ENCODE measurements at places on chromosomes 1 and 21.
A peak's percentile ranks its signal among the peaks of the same experiment; 100 is the strongest.

GRCh38 chr21:28550057-28550825 is 442.4 kb downstream of the LTN1 start:
- no peak for DNase-seq

- DNase-seq: peak; percentile 24
Measured at GRCh38 chr1:21814241-21814918, 2.3 kb downstream of the LDLRAD2 start.

DNA sequence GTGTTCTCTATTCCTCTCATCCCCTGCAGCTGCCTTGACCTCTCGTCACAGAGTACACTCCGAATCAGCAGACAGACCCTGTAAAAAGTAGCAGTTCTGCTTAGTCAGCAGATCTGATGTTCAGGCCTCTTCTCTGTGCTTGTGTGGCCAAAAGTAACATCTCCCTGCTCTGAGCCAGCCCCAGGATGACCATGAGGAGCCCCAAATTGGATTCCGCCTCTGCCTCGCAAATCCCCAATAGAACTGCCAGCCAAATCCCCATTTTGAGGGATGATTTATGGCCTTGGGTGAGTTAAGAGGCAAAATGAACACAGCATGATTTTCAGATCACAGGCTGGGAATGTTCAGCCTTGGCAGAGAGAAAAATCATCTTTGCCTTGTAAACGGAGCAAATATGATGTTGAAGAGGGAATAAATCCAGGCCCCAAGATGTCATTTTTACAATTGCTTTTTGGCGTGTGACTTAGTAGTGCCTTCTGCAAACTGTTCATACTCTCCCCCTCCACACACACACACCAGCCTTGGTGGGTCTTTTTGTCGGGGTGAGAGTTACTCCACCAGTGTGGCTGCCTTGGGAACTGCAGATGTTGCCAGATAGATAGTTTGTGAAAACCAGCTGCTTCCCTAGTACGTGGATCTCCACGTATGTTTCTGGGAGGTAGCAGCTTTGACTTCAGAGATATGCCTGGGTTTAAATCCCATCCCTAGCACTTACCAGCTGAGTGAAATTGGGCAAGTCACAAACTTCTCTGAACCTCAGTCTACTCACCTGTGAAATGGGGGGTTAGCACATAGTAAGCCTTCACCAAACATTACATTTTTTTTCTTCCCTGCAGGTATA is 77.8 kb downstream of the MAN1C1 start:
- no peak for DNase-seq

DNA sequence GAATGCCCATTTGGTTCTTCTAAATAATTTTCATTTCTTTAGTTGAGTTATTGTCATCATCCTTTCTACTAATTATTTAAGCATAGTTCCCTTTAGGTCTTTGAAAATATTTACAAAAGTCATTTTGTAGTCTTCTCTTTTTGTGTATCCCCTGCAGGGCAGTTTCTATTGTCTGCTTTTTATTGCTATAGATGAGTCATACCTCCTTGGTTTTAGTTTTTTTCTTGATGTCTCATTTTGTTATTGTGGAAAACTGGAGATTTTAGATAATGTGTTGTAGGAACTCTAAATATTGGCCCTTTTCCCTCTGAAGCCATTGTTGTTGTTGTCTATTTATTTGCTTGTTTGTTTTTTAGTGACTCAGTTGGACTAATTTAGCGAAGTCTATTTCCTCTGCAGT is 387.9 kb downstream of the NUF2 start:
- no peak for DNase-seq

- DNase-seq: no peak
Measured at GRCh38 chr1:64171797-64172281, 31.6 kb upstream of the UBE2U start.

DNA sequence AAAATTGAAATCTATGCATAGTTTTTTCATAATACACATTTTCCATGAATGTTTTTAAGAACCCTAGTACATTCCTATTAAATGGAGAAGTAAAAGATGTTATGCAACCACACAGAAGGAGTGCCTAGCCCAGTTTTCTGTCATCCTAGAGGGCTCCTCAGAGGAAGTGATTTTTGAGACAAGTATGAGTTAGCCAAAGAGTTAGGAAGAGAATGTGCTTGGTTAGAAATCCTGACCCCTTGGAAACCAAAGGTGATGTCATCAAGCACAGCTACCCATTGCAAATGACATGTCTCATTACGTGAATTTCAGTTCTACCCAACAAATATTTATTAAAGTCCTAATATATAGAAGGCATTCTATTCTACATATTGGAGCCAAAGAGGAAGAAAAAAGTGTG is 88.9 kb upstream of the TNFSF4 start:
- DNase-seq: no peak

DNA sequence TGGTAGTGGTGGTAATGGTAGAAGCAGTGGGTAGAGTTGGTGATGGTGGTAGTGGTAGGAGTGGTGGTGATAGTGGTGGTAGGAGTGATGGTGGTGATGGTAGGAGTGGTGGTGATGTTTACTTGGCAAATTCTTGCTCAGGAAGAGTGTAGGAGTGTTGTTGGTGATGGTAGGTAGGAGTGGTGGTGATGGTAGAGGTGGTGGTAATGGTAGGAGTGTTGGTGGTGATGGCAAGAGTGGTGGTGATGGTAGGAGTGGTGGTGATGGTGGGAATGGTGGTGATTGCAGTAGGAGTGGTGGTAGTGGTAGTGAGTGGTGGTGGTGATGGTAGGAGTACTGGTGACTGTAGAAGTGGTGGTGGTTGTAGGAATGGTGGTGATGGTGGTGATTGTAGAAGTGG is 106.5 kb downstream of the DISC1 start:
- no peak for DNase-seq

- peak; percentile 73 for DNase-seq
Measured at GRCh38 chr1:205313563-205314308, 7.8 kb downstream of the NUAK2 start.

DNA sequence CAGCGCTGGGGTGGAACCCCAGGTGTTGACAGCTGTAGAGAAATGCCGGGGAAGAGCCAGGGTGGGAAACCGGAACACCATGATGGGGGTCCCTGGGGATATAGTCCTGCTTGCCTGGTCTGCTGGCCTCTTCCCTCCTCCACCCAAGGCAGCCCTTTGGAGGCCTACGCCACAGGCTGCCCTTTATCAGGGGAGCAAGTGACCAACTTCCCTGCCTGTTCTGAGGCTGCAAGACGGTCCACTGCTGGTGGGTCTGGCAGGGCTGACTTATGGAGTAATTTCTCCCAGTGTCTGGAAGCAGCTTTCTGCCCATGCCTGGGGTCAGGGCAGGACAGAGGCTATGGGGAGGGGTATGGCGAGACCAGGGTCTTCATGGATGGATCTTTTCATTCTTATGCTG is 50.8 kb upstream of the EDN2 start:
- DNase-seq: no peak

GRCh38 chr1:56034222-56034621 is 545.1 kb downstream of the PLPP3 start:
- DNase-seq: no peak

GRCh38 chr1:160741092-160741501 is 2.0 kb downstream of the SLAMF7 start:
- DNase-seq: no peak

- no peak for DNase-seq
Measured at GRCh38 chr1:41534181-41535076, 49.9 kb upstream of the EDN2 start.

GRCh38 chr1:28123461-28123961 is 35.1 kb upstream of the EYA3 start:
- DNase-seq: no peak

DNA sequence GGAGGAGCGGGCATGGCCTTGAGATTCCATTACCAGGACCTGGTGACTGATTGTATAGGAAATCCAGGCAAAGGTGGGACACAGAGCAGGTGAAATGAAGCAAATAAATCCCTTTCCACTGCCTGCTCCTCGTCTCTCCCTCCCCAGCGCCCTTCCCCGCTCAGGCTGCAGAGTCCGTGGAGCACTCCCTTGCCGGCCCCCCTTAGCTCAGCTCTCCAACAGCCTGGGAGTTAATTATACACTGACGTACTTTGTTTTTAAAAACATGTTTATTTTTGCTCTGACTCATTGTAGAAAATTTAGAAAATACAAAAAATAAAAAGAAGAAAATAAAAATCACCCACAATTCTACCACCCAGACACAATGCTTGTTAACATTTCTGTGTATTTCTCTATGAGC is 61.7 kb downstream of the LGR6 start:
- DNase-seq: no peak

GRCh38 chr1:145927916-145928643 is 796 bp upstream of the RBM8A start:
- no peak for DNase-seq

DNA sequence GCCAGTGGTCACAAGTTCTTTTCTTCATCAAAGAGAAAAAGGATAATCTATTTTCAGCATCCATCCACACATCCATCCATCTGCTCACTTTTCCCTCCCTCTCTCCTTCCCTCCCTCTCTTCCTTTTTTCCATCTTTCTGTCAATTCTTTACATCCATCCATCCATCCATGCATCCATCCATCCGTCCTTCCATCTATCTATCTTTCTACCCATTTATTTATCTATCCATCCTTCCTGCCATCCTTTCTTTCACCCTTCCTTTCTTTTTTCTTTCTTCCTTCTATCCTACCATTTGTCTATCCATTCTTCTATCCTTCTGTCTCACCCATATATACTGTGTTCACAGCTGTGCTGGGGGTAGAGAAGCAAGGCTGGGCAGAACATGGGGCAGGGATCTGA is 212.4 kb upstream of the GALNT2 start:
- DNase-seq: no peak

DNA sequence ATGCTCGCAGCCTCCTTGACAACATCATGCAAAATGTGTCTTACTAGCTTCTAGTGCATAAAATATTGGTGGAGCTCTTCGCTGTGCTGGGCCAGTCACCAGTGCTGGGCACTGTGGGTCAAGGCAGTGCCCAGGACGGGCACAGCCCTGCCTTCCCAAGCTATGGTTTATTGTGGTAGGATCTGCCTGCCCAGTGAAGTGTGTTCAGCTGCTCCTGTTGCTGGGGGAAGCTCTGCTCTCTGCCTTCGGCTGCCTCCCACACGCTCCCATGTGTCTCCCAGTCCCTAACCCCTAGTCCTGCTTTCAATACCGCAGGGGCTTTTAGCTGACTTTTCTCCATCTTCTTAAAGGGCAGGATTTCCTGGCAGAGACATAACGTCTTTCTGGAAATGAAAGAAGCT is 15.7 kb downstream of the EPHX1 start:
- no peak for DNase-seq

GRCh38 chr1:77548285-77548684 is 134.2 kb downstream of the ZZZ3 start:
- DNase-seq: no peak

DNA sequence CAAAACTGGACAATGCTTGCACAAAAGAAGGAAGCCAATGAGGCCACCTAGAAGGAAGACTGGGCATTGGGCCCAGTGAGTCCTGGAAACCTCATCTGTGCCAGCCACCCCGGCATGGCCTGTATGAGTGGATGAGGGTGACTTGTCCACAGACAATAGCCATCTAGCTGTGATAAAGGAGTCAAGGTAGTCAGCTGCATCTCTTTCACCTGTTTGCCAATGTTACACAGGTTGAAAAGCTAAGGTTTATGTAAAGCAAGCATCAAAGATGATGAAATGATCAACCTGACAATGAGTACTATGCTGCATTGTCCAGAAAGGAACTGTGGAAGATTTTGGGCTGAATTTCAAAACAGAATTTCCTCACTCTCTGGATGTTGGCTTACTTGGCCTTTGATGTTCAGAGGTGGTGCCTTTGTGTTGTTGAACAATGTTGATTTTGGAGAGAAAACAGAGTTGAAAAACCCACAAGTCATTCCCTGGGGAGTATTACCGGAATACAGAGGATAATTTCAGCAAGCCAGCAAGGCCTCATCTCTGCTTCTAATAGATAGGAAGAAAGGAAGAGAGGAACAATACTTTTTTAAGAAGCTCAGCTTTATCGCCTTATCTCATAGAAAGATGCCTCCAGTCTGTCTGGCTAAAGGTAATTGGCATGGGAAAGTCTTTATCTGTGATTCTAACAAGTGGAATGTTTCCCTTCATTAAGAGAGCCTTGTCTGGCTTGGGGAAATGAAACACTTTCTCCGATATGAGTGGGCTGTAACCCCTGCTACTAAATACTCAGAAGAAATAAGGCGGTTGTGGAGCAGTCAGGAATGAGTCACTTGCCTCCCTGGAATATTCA is 11.4 kb upstream of the SELE start:
- no peak for DNase-seq

- DNase-seq: no peak
Measured at GRCh38 chr1:115182012-115182715, 92.9 kb upstream of the TSPAN2 start.

GRCh38 chr1:65044411-65044810 is 78.1 kb upstream of the JAK1 start:
- no peak for DNase-seq

DNA sequence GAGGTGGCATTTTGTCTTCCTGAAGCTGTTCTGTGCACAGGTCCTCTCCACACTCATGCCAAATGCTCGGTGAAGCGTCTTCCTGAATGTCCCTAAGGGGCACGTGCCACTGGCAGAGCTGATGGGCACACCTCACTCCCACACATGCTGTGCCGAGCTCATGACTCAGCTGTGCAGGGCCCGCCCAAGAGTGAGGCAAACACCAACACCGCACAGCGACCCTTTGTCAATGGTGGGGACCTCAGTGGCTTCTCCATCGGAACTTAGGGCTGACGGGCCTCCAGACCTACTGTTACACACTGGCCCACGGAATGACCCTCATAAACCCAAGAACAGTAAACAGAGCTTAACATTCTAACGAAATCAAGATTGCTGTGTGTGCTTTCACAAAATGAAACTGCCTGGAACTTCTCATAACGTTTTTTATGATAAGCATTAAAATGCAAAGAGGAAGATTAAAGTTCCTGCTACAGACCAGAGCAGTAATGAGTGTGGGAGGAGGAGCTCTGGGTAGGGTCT is 89.3 kb downstream of the SIM2 start:
- DNase-seq: no peak

DNA sequence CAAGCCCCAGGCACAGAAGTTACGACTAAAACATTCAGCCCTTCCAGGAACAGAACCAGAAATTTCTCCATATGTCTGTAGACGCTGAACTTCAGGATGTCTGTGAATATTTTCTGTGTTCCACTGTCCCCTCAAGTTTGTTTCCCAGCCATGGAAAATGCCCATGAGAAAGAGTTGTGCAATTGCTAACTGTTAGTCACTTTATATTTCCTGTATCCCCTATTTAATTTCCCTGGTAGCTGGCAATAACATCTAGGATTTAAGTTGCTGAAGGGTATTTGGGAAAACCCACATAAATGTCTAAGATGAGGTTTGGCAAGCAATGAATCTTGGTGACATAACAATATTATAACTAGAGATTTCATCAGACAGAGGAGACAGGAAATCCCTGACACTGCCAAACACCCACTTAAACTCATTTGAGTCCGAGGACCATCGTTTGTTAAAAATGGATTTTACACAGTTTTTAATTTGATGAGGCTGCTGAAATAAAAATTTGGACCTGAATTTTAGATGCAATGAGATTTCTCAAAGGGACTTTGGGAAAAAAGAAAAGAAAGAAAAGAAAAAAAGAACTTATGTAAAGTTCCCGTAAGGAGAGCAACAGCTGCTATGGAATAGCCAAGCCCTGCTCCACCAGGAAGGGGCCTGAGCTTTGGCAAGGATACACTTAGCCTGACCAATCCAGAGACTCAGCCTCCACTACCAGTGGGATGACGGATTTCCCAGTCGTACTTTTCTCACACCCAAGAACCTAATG is 21.8 kb upstream of the ERRFI1 start:
- no peak for DNase-seq

All from CD4-positive, alpha-beta T cell treated with Interleukin-15 for 1 hour (primary cell).